Putamen (tissue), 1 donor: ENCODE measurements at places on chromosomes 3 and 15.

- no peak for DNase-seq
These were observed 105.7 kb downstream of the PPP2R3A start for GRCh38 chr3:136070953-136071949.

DNA sequence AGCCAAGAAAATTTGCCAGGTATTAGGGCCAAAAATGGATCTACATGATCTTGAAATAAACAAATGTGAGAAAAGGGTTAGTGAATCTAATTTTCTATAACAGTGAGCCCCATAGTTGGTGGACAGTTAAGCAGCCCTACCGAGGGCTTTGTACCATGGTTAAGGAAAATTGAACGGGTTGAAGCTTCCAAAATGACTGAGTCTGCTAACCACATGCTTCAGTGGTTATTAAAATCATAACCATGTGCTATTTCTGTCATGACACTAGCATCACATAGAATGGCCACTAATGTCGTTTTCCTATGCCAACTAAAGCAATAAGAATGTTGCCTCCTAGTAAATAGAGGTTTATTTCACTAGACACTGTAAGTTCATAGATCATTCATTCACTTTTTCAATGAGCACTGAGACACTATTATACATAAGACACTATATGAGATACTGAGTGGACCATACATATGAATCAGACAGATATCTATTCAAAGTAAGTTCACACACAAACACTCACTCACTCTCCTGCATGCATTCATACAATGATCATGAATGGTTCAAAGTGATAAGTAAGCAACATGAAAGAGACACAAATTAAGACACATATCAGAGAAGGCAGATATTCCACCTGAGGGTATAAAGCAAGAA lies 4.3 kb downstream of the SST start:
- DNase-seq, result no peak

- DNase-seq, result no peak
These were observed 238.0 kb upstream of the LRIG1 start for GRCh38 chr3:66738625-66739365.

- no peak for DNase-seq
These were observed 188.6 kb upstream of the TBL1XR1 start for GRCh38 chr3:177385831-177386301.

GRCh38 chr15:38740206-38740605 lies 175.6 kb upstream of the RASGRP1 start:
- no peak for DNase-seq

DNA sequence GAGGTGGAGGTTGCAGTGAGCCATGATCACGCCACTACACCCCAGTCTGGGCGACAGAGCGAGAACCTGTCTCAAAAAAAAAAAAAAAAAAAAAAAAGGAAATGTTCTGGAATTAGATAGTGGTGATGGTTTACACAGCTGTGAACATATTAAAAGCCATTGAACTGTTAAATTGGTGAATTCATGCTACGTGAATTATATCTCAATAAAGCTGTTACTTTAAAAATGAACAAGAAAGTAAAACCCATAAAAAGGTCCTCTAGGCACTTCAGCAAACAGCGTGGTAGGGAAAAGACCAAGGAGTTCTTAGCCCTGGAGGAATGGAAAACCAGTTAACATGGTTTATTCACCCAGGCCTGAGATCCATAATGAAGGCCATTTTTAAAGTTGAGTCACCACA lies 180.1 kb downstream of the ATG7 start:
- no peak for DNase-seq

DNA sequence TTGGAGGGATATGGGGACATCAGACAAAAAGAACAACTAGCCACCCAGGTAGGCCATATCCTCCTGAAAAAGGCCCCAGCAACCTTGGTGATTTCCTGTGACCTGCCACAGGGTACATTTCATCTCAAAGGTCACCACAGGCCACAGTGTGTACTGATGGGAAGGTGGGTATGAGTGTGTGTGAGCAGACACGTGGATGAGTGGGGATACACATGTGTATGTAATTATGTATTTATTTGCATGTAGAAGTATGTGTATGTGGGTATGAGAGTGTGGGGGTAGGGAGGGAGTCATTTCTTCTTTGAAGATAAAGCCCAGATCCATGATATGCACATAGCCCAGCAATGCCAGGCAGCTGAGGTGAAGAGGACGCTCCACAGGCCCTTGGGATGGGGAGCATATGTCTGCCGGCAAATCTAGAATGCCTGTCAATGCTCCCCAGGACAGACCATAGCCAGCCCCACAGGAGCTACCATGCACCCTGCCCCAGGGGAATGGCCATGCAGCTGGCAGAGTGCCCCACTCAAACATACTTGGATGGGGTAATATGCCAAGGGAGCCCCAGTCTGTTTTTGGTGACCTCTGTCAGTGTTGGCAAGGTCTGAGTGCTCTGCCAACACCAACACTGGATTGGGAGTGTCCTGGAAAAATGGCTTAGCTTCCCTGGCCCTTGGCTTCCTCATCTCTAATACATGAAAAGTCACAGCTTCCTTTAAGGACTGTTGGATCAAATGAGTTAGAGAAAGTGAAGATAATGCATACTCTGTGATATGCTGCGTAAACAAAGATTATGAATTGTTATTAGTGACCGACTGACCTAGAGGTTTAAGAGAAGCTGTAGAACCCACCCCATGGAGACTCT lies 42.4 kb downstream of the RAB6B start:
- DNase-seq, result no peak

GRCh38 chr3:52176180-52176752 lies 21.7 kb upstream of the ALAS1 start:
- no peak for DNase-seq

- DNase-seq, result no peak
These were observed 3.2 kb downstream of the ZDHHC19 start for GRCh38 chr3:196207833-196208607.

GRCh38 chr3:29426302-29427226 lies 145.7 kb downstream of the RBMS3 start:
- DNase-seq, result no peak

DNA sequence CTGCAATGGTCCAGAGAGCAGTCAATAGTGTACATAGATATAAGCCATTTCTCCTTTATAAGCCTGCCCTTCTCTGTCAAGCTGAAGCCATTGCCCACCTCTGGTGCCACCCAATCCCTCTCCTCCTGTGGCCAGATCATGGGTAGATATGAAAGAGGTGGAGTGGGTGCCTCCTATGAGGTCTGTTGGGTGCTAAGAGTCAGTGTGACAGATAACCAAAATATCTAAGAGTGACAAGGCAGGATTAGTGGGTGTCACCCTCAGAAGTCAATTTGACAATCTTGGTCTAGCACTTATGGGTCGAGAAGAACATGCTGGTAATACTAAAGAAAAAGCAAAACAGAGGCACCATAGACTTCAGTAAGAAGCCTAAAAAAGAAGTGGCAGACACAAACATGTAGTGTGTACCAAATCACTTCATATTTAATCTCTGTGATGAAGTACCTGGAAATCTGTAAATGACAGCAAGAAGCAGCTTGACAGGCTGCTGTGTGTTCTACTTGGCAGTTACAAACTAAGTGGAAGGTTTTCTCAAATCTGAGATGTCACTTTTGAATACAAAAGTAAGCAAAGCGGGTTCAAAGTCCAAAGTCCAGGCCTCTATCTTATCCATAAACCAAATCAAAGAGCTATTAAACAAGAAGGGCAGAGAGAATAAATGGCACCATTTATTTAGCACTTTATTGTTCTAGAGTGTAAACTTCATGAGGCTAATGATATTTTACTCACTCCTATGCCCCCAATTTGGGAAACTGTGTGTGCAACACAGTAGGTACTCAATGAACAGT lies 118.9 kb upstream of the EOMES start:
- DNase-seq, result no peak

- no peak for DNase-seq
These were observed 451.5 kb upstream of the NECTIN3 start for GRCh38 chr3:110620118-110620517.

- peak; percentile 57 for DNase-seq
These were observed 43.0 kb downstream of the VGLL4 start for GRCh38 chr3:11600501-11601282.

- no peak for DNase-seq
These were observed 34.8 kb downstream of the B3GALNT1 start for GRCh38 chr3:161070252-161070930.
